ENCODE measurements at places on chromosomes 7 and 10.

GRCh38 chr7:143437578-143437977 lies 5.7 kb upstream of the TAS2R60 start:
- no peak for DNase-seq

DNA sequence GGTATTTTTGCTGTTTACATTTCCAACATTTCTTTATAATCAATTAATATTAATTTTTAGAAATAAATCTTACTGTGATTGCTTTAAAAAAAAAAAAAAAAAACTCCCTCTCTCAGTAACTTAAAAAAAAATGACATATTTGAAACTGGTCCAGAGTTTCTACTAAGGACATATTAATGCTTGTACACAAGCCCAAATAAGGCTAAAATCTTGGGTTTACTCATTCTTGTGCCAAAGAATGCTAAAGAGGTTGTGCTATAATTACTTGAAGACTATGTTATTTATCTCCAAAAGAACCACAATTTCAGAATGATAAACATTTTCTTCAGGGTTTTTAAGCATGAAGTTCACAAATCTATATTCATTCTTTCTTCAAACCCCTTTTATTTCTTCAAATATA lies 39.4 kb upstream of the PHF14 start:
- no peak for DNase-seq

DNA sequence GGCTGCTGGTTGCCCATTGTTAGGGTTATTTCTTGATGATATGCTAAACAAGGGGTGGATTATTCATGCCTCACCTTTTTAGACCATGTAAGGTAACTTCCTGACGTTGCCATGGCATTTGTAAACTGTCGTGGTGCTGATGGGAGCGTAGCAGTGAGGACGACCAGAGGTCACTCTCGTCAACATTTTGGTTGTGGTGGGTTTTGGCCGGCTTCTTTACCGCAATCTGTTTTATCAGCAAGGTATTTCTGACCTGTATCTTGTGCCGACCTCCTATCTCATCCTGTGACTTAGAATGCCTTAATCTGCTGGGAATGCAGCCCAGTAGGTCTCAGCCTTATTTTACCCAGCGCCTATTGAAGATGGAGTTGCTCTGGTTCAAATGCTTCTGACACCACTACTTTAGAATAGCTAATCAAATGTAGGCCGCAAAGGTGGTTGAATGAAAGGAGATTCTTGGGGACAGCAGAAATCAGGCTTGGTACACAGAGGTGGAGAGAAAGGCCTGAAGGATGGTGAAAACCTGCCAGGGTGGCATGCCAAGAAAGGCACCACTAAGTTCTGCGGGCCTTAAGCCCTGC lies 17.9 kb upstream of the SMO start:
- DNase-seq, result no peak

GRCh38 chr7:135100856-135101255 lies 47.0 kb upstream of the TMEM140 start:
- no peak for DNase-seq

DNA sequence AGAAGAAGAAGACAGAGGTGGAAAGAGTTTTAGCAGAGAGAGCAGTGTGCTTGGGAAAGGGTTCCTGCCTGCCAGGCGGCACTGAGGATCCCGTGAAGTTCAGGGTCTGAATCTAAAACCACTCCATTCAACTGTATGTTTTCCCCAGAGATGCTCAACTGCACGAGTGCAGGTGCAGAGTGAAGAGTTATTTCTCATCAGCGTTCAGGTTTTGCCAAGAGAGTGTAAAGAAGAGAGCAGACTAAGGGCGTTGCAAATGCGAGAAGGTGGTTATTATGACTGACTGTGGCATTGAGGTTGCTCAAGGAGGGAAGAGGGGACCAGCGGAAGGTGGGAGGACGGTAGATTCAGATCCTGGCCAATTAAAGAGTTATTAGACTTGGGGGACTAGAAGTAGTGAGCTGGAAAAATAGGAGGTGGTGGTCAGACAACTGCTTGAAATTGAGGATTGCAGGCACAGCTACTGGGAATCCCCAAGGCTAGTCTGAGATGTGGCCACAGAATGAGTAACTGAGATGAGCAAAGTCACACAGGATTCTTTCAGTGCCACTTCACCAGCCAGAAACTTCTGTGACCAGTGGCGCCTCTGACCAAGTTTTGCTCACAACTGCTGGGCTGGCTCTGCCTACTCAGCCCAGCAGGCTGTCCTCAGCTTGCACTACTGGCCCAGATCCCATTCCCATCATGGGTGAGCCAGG lies 29.1 kb downstream of the STRA8 start:
- no peak for DNase-seq

GRCh38 chr10:1043532-1043995 lies 5.4 kb downstream of the IDI1 start:
- no peak for DNase-seq

DNA sequence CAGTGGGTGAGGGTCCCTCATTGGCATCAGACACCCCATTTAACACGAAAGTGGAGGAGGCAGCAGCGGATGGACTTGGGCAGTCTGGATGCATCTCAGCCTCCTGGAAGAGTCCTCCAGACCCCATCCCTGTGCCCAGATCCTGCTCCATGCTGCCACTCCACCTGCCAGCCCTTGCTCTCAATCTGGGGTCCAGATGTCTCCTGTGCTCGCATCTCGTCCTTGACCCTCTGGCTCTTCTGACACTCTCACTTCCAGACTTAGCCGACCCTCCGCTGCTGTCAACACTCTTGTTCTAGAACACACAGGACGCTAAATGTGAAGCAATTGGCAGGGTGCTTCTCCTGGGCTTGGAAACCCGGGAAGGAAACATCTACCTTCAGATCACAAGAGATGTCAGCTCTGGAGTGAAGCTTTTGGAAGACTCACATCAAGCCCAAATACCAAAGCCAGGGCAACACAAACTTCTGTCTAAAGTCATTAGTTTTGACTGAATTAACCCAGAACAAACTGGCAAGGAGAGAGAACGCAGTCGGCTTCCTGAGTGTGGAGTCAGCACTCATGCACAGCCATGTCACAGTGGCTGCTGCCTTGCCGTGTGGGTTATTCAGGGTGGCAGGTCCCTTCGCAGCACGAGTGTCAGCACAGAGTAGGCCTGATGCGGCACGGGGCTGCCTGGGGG lies 379.1 kb downstream of the TCERG1L start:
- no peak for DNase-seq

GRCh38 chr10:43044961-43045621 lies 31.8 kb upstream of the RET start:
- peak; percentile 60 for DNase-seq

- no peak for DNase-seq
These were observed 335.6 kb downstream of the ADK start for GRCh38 chr10:74486659-74487058.

- no peak for DNase-seq
These were observed 47.0 kb downstream of the CDH23 start for GRCh38 chr10:71443676-71444075.

DNA sequence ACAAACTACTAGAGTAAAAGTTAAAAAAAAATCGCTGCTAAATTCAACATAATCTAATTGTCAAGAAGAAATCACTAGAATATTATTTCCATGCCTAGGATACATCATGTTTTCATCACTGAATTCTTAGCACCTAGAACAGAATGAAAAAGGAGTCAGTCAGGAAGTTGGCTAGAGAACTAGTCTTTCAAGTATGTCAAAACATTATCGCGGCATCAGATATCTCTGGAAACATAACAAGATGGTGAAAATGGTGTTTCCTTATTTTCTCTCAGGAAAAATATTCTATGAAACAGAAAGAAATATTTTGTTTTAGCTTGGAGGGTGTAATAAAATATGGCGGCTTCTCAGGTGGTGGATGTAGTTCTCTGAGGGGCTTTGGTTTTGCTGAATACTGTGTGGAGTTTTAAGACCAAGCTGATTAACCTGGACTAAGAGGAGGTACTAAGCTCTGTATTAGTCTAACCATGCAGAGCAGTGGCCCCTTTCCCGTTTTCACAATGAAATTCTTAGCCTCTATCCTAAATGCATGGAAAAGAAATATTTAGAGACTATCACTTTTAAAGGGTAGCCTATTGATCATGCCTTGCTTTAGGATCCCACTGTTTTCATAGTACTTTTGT lies 205.6 kb downstream of the MDFIC start:
- no peak for DNase-seq

- DNase-seq, result peak; percentile 88
These were observed 370.1 kb downstream of the PRPF18 start for GRCh38 chr10:13956826-13957225.

- DNase-seq, result no peak
These were observed 12.4 kb upstream of the ACTA2 start for GRCh38 chr10:88964869-88965415.

- DNase-seq, result no peak
These were observed 26.4 kb downstream of the CBX3 start for GRCh38 chr7:26227987-26228386.

- no peak for DNase-seq
These were observed at the start of gene NKX2-3 for GRCh38 chr10:99532687-99533495. Gene NKX2-3, plus strand, starts transcription at chr10:99532942. Its CDS starts 190 bp downstream, at chr10:99533132.

DNA sequence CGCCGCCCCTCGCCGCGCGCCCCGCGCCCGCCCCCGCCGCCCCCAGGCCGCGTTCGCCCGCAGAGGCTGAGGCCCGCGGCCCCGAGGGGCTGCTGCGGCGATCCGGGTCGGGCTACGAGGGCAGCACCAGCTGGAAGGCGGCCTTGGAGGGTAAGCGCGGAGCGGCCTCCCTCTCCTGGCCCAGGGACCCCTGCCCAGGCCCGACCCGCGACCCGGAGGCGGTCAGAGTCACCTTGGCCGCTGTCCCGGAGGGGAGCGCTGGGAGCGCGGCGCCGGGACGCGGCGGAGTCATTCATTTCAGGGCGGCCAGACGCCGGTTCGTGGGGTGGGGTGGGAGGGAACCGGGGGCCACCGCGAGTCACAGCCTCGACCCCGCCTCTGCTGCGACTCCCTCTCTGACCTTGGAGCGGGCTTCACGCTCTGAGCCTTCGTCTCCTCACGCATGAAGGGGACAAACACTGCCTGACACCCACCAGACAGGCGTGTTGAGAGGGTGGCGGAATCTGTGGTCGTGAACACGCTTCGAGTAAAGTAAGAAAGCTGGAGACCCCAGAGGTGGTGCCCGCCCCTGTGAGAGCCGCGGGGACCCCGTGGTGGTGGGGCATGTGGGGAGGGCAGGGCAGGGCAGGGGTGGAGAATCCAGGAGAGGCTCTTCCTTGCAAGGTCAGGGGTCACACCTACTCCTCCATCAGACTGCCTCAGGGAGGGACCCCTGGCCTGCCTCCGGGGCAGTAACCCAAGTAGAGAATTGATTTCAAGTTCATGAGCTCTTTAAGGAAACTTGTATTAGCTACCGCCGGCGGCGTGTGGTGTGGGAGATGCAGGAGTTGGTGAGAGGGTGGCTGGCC lies 707 bp downstream of the CLEC2L start:
- DNase-seq, result no peak

GRCh38 chr7:5177060-5177459 lies 13.0 kb upstream of the WIPI2 start:
- no peak for DNase-seq

- peak; percentile 22 for DNase-seq
These were observed 91.1 kb upstream of the DDC start for GRCh38 chr7:50656141-50656895.

DNA sequence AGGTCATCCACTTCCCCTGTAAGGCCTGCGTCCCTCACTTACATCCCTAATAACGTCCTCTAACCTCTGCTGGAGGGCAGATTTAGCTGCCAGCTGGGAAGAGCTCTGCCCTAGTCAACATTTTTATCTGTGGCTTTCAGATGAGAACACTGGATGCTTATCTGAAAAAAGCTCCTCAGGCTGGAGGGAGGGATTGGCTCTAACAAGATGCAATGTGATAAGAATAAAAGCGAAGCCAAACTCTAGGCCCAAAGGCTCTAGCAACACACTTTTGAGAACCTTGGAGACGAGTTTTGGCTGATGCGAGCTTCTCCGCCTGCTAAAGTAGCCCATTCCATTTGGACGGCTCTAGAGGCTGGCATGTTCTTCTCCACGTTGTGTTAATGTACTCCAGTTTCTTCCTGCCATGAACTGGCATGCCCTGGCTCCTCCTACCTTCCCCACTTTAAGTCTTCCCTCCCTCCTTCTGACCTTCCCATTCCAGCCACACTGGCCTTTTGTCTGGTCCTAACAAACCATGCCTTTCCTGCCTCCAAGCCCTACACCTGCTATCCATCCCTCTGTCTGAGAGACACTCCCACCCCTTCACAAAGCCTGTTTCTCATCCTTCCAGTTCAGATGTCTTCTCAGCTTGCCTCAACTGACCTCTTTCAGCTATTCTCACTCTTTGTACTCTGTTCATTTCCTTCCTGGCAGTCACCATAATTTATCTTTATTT lies 62.5 kb upstream of the ATRNL1 start:
- no peak for DNase-seq

- DNase-seq, result no peak
These were observed 25.6 kb downstream of the ANKMY2 start for GRCh38 chr7:16619979-16620408.

DNA sequence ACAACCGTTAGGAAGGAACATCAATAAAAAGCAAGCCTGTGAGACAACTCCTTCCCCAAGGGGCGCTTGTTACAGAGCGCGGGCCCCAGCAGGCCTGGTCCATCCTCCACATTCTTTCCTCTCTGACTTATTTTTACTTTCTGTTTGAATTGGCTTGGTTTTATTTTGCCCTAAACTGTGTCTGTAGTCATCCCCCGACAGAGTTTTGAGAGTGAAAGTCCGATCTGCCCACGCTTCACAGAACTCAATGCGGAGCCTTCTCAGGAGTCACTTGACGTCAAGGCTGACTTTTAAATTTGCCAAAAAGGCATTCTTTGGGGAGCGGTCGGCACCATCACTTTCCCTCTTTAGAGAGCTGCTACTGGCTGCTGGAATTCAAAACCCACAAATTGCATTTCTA lies 150.1 kb upstream of the KLF6 start:
- DNase-seq, result no peak
